ENCODE measurements at places on chromosomes 4 and X. TPM values are rescaled to one million over a fixed set of nuclear protein-coding genes. Genes with fewer than 3 reads are reported as not detected.

UGT2B10 gene
- total RNA-seq, result not detected

NHSL2 gene
- total RNA-seq, result 4.0 TPM

PAGE2B gene
- total RNA-seq, result not detected

GPR50 gene
- 2.2 TPM for total RNA-seq

EXOC1L gene
- not detected for total RNA-seq

SPANXB1 gene
- total RNA-seq, result not detected
